ENCODE measurements at places on chromosomes 4 and X.
A peak's percentile ranks its signal among the peaks of the same experiment; 100 is the strongest.

DNA sequence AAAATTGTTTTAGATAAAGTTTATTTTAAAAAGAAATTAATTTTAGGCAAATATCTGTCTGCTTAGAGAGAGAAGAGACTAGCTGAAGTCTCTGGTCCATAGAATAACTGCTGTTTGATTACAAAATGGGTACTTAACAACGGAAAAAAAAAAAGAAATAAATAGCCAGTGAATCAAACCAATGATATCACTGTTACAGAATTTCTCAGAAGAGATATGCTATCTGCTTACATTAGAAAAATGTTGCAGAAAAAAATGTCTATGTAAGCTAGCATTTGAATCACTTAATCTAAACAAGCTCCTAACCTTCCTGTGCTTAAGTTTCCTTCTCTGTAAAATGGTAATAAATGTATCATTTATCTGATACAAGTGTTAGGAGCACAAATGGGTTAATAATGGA is 189.9 kb downstream of the IL15 start:
- DNase-seq: no peak

- peak; percentile 35 for DNase-seq
These were observed at the start of gene FGFR3 for GRCh38 chr4:1792832-1793495. Gene FGFR3, plus strand, starts transcription at chr4:1793293. Its CDS starts 642 bp downstream, at chr4:1793935.

DNA sequence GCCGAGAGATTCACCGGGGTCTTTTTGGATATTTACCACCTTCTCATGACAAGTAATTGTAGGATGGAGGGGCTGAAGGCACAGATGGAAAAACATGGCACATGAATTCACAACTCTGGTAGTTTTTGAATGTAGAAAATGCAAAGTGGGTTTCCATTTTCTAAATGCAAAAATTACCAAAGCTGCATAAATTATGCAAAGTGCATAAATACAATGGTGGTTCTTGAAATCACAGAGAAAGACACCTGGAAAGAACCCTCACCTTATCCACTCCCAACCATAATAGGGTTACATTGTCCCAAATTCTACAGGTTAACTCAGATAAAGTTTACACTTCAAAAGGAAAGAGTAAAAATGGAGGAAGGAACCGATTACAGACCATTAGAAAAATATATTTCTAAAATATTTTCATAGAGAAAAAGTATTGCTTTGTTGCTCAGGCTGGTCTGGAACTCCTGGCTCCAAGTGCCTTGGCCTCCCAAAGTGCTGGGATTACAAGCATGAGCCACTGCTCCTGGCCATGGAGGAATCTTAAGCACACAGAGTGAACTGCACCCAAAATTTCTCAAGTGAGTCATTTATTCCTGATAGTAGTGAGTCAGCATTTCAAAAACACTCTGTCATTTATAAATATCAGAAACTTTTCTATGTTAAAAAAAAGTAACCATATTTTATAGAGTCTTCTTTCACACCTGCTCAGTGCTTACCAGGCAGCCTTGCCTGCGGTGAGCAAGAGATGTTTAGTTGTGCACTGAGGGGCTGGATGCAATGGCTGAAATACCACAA is 101.4 kb downstream of the FIP1L1 start:
- DNase-seq: no peak

GRCh38 chr4:41476310-41476885 is 61.6 kb upstream of the LIMCH1 start:
- DNase-seq: no peak

DNA sequence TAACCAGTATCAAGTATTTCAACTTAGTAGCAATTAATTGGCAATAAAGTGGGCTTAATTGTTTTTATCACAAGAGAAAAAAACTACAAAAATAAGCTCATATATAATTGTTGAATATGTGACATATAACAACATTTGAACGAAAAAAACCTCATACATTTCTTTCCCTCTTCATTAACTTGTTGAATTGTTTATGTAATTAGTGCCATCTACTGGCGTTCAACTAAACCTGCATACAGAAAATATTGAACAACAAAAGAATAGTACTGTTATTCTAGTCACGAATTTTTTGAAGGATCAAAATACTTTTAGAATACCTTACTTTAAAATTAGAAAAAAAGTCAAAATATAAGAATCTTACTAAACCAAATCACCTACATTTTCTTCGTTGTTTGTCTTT is 586.5 kb upstream of the FTHL17 start:
- DNase-seq: peak; percentile 25

DNA sequence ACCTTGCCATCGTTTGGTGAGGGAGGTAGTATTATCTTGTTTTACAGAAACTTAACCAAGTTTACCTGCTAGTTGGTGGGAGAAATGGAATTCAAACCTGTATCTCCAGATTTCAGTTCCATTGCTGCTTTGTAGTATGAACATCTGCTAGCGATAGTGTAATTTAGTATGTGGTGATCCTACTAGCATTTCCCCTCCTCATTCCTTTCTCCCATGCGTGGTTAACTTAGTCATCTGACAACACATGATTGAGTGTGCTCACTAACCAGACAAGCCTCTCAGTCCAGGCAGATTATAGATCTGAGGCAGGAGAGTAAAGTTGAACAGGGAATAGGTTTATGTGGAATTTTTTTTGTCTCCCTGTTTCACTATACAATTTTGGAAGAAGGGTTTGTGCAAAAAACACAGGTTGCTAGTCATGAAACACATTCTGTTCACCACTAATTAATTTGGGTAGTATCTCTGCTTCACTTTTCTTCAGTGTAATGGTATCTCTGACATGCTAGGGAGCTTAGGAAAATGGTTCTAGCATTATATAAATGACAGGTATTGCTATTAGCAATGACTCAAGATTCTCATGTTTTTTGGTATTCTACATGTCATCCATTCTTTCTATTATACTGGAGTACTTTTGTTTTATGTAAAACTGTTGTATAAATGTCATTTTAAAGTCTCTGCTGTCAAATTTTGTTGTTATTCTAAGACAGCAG is 21.7 kb downstream of the RBPJ start:
- peak; percentile 45 for DNase-seq
